ENCODE measurements at places on chromosomes 1 and 21. TPM values are rescaled to one million over a fixed set of nuclear protein-coding genes. Genes with fewer than 3 reads are reported as not detected.

- no peak overlapping the region for H3K4me3 ChIP-seq
- peaks cover 4% of the 10 kb centered on the region for H3K27me3 ChIP-seq
- H3K4me1 ChIP-seq = no peaks in the 10 kb centered on the region
- no peak for DNase-seq
Observed at GRCh38 chr1:22805672-22806038, 95.0 kb downstream of the EPHB2 start.

Gene KRTAP13-2
- total RNA-seq = not detected

- DNase-seq = no peak
- H3K36me3 ChIP-seq = no peaks in the 10 kb centered on the region
- H3K4me3 ChIP-seq = no peak overlapping the region
Observed at GRCh38 chr1:41868241-41868998, 50.3 kb downstream of the HIVEP3 start.

Gene REN
- total RNA-seq = not detected

Gene RPTN
- total RNA-seq = not detected

Gene S100A7
- not detected for total RNA-seq

GRCh38 chr1:233938476-233938875 lies 34.0 kb downstream of the SLC35F3 start:
- H3K27ac ChIP-seq = no peak overlapping the region
- H3K4me1 ChIP-seq = no peaks in the 10 kb centered on the region
- no peak for DNase-seq
- peaks cover 7% of the 10 kb centered on the region for H3K27me3 ChIP-seq

DNA sequence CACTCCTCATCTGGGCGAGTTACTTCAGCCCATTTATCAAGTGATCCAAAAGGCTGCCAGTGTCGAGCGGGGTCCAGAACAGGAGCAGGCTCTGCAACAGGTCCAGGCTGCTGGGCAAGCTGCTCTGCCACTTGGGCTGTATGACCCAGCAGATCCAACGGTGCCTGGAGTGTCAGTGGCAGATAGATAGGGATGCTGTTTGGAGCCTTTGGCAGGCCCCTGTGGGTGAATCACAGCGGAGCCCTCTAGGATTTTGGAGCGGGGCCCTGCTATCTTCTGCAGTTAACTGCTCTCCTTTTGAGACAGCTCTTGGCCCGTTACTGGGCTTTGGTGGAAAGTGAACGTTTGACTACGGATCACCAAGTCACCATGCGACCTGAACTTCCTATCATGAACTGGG lies 7.5 kb downstream of the MMEL1 start:
- no peak overlapping the region for H3K27ac ChIP-seq
- H3K27me3 ChIP-seq = peaks cover 33% of the 10 kb centered on the region
- DNase-seq = no peak
- H3K36me3 ChIP-seq = no peaks in the 10 kb centered on the region
- H3K4me1 ChIP-seq = no peaks in the 10 kb centered on the region

DNA sequence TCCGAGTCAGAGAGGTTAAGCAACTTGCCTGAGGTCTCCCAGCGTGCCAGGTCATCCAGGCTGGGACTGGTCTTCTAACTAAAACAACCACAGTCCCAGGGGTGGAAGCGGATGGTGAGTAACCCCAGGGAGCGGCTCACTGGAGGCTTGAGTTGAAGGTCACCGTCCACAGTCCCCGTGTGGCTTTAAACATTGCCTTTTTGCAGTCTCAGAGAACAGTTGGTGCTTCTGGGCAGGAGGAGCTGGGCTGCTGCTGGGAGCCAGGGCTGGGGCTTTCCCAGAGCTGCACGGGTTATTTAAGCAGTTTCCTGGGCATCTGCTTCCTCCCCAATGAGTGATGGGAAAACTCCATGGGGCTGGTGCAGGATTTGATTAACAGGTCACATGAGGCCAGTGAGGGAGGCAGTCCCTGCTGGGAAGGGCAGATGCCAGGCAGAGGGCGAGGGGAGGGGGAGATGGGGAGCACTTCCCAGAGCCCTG lies 12.3 kb downstream of the ARHGEF10L start:
- H3K27me3 ChIP-seq = peaks cover 19% of the 10 kb centered on the region
- no peaks in the 10 kb centered on the region for H3K4me1 ChIP-seq
- H3K27ac ChIP-seq = no peak overlapping the region
- H3K4me3 ChIP-seq = no peak overlapping the region
- no peak for DNase-seq
- no peaks in the 10 kb centered on the region for H3K36me3 ChIP-seq

Gene FOXD3
- total RNA-seq = not detected

DNA sequence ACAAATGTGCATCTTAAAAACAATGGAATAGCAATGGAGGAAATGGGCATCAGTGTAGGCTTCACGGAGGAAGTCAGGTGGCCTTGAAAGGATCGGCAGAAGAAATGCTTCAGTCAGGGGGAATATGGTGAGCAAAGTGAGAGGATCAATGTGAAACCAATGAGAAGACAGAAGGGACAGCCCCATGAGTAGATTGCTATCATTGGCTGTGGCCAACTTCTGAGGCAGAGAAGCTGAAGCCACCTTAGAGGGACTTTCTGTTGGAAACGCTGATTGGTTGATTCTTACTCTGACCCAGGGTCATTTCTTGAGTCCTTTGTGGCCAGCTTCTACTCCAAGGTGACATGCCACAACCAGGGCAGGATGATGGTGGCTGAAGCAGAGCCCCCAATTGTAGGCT lies 130.7 kb upstream of the ZNF648 start:
- no peak overlapping the region for H3K4me3 ChIP-seq
- H3K27me3 ChIP-seq = peaks cover 8% of the 10 kb centered on the region
- no peak for DNase-seq

Data from activated naive CD8-positive, alpha-beta T cell treated with anti-CD3 and anti-CD28 coated beads, Interleukin-2, amount 10 ng/mL, durations not matched to agents 7 days and 5 days (primary cell).